ENCODE measurements at places on chromosomes 1 and 21. TPM values are rescaled to one million over a fixed set of nuclear protein-coding genes. Genes with fewer than 3 reads are reported as not detected.

DNA sequence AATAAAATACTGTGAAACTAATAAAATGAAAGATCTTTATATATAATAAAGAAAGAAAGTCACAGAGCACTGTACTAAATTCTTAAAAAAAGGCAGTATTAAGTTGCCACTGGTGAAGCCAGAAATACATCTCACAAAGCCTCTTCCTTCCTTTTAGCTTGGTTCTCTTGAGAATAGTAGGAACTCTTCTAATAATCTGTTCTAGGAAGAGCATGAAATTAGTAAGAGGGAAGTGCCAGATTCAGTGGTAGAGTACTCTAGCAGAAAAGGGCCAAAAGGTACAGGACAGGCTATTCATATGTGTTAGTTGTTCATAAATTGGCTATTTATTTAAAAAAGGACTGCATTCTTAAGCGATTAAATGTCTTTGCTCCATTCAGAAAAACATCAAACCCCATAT lies 33.7 kb downstream of the CTTNBP2NL start:
- DNase-seq, result no peak

NBPF6 gene
- not detected for total RNA-seq

AKR7A3 gene
- total RNA-seq, result under 0.01 TPM

DNA sequence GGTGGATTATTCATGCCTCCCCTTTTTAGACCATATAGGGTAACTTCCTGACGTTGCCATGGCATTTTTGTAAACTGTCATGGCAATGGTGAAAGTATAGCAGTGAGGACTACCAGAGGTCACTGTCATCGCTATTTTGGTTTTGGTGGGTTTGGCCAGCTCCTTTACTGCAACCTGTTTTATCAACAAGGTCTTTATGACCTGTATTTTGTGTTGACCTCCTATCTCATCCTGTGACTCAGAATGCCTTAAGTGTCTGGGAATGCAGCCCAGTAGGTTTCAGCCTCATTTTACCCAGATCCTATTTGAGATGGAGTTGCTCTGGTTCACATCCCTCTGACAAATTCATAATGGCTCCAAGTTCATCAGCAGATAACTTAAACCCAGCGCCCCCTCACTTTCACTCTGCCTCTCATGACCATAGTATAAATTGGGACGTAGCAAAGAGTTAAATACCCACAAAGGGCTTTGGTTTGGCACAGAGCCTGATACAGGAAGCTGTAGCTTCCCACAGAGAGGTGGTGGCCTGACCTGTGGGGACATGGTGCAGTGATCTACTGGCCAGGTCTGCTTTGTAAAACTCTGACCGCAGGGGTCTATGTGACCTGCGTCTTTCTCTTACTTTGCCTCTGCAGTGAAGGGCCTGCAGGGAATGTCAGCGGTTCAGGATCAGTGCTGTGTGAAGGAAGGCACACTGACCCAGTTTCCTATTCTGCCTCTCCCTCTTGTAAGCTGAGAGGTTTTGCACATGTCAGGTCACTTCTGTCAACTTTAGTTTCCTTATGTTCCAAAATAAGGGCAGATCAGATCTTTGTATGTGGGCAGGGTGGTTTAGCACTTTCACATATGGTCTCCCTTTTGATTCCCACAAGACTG lies 78.1 kb upstream of the ZNF644 start:
- DNase-seq, result no peak

DNA sequence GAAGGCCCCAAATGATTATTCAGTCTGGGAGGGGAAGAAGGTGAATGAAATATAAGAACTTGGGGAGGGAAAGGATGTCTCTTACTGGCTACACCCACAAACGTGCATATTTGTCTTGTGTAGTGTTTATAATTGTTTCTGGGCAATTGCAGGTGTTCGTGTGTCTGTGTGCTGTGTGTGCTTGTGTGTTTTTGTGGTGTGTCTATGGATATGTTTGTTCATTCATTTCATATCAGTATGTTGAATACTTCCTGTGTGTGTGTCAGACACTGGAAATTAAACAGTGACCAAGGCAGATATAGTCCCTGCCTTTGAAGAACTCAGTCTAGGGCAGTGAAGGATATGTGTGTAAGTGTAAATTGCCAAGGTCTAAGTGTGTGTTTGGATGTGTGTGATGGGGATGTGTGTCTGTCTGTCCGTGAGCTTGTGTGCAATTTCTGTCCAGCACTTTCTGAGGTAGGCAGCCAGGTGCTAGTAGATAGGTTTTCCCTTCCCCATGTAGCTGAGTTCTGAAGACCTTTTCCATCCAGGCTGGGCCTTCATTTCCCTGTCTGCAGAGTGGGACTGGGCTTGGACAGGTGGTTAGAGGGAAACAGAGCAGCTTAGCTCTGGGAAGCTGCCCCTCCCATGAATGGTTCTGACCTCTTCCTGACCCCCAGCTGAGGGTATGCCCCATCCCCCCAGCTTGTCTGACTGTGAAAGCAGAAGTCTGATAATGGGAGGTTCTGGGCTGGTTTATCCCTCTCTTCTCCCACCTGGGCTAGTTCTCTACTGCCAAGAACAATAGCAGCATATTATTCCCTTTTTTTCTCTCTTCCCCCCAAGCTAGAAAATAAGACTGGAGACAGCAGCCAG lies 3.8 kb downstream of the AGO1 start:
- peak; percentile 24 for DNase-seq

DNA sequence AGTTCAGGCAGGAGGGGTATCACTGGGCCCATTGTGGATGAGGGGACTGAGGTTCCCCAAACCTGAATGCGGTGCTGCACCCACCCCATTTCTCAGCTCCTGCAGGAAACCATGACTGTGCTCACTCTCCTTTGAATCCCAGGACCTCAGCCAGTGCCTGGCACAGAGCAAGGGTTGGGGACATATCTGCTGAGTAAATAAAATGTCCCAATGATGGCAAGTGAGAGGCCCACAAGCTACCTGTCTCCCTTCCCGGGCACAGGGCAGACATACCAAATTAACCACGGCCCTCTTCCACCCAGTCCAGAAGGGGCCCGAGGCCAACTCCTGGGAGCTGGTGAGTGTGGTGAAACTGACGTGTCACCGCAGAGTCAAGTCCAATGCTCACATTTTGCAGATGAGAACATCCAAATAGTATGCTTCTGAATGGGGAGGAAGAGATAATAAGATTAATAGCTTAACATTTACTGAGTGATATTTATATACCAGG lies 97.6 kb downstream of the EPHB2 start:
- peak; percentile 88 for DNase-seq

SELL gene
- not detected for total RNA-seq

ARMH1 gene
- 0.28 TPM for total RNA-seq

DNAJC8 gene
- total RNA-seq, result 53.6 TPM

DNA sequence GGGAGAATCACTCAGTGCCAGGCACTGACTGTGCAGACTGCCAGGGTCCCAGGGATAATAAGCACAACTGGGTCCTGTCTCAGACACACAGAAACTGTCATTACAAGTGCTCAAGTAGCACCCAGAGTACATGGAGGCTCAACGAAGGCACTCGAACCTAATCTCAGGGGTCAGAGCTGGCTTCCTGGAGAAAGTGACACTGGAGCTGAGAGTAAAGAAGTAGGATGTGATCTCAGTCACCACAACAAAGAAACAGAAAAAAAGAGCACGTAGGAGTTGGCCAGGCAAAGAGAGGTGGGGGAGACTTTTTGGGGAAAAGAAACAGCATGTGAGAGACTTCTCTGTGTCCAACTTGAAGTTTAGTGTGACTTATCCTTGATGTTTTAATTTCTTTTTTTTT lies 1.3 kb downstream of the CATSPER4 start:
- no peak for DNase-seq

- DNase-seq, result no peak
Observed at GRCh38 chr1:78559680-78560079, 60.6 kb upstream of the IFI44L start.

GRCh38 chr1:8941906-8942305 lies 3.8 kb upstream of the CA6 start:
- DNase-seq, result peak; percentile 91

RPTN gene
- total RNA-seq, result not detected

DNA sequence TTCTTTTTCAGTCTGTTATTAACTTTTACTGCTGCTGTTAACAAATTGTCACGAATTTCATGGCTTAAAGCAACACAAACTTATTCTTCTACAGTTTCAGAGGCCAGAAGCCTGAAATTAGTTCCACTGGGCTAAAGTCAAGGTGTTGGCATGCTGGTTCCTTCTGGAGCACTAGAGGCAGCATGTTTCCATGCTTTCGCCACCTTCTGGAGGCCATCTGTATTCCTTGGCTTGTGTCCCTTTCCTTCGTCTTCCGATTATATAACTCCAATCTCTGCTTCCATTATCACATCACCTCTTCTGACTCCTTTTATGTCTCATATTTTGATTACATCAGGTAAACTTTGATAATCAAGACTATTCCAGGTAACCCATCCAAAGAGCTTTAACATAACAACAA lies 1742.1 kb downstream of the BRINP3 start:
- no peak for DNase-seq

DNA sequence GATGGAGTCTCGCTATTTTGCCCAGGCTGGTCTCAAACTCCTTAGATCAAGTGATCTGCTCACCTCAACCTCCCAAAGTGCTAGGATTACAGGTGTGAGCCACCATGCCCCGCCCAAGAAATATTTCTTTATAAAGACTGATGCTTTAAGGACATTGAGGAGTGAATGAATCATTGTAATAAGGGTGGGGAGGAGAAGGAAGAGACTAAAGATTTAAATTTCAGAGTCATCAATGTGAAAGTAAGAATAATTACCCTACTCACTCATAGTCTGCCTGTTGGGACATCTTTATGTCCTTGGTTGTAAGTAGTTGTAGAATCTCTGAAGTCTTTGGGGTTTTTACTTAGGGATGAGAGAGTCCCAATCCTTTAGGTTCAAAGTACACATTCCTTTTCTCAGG lies 7.3 kb downstream of the KDM1A start:
- DNase-seq, result no peak

Data from IMR-90 (cell line).